Stimulated activated CD4-positive, alpha-beta T cell treated with anti-CD3 and anti-CD28 coated beads, Interleukin-15, amount 100 ng/mL, for 24 hours (primary cell): ENCODE measurements at places on chromosomes 1 and 21.

GRCh38 chr1:205616563-205617293 is 15.1 kb downstream of the ELK4 start:
- no peak for DNase-seq

DNA sequence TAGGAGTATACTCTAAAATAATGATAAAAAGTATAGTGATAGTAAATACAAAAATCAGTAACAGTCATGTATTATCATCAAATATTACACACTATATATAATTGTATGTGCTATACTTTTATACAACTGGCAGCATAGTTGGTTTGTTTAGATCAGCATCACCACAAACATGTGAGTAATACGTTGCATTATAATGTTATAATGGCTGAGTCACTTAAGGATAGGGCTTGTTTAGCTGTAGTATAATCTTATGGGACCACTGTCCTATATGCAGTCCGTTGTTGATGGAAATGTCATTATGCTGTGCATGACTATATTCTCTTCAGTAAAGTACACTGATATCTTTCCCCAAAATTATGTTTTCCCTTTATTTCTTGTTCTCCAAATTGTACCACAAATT is 92.8 kb downstream of the LYPLAL1 start:
- no peak for DNase-seq

GRCh38 chr1:30911059-30911954 is 2.7 kb upstream of the SDC3 start:
- DNase-seq, result peak; percentile 81

DNA sequence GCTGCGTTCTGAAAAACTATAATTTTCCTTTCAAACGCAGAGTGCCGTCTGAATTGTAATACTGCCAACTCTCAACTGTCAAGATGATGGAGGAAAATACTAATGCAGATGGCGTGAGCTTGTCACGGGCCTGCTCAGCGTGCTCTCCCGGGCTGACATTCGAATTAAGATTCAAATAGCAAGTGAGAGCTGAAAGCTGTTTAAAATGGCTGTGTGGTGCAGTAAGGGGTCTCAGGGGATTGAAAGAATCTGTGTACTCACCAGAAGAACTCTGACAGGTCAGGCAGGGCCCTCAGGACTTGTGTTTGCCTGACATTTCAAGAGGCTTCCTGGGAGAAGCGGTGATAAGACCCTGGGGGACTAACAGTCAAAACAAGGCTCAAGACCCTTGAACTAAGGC is 33.1 kb downstream of the ZMYND12 start:
- no peak for DNase-seq

DNA sequence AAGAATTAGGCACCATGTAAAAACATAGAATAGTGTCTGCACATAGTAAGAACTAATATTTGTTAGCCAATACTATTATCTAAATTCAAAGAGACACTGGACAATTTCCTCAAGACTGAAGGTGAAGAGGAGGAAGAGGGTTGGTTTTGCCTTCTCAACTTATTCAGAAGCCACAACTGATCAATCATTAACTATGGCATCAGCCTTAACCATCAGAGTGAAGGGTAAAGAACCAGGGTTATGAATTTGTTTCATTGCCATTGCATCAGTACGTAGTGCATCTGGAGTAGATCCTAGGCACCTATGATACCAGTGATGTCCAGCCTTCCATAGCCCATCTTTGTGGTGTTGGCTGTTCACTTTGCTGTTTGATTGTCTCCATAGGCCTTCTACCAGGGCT is 421.7 kb upstream of the DEPDC1 start:
- no peak for DNase-seq

GRCh38 chr1:22410401-22410800 is 41.2 kb upstream of the ZBTB40 start:
- DNase-seq, result no peak
